Smooth muscle cell of trachea (primary cell): ENCODE measurements at places on chromosomes 1 and 21. TPM values are rescaled to one million over a fixed set of nuclear protein-coding genes. Genes with fewer than 3 reads are reported as not detected.

FHAD1 gene
- total RNA-seq: 0.33 and 0.44 TPM in 2 replicates

PCSK9 gene
- total RNA-seq: 0.50 and 0.87 TPM in 2 replicates

UBL4B gene
- under 0.01 TPM in 1 of 2 replicates, not detected in the other for total RNA-seq

COL11A1 gene
- total RNA-seq: 2.5 and 3.3 TPM in 2 replicates
